ENCODE measurements at places on chromosomes 13 and 19.

DNA sequence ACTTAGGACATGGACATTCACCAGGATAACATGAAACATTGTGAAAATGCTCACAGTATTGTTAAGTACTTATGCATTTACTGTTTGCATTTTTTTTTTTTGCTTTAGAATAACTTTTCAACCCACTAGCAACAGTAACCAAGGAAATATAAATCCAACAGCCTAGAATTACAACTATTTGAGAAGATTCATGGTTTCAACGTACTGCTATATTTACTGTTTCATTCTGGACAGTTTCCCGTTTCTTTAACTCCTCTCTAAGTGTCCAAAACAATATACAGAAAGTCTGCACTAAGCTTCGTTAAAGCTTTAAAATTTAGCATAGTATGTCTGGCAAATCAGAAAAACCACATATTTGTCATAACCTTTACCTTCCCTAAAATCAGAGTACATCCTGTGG is 2.7 kb downstream of the SMAD9 start:
- DNase-seq, result no peak

- DNase-seq, result no peak
These were observed 20.8 kb downstream of the TNFSF14 start for GRCh38 chr19:6649185-6649584.

DNA sequence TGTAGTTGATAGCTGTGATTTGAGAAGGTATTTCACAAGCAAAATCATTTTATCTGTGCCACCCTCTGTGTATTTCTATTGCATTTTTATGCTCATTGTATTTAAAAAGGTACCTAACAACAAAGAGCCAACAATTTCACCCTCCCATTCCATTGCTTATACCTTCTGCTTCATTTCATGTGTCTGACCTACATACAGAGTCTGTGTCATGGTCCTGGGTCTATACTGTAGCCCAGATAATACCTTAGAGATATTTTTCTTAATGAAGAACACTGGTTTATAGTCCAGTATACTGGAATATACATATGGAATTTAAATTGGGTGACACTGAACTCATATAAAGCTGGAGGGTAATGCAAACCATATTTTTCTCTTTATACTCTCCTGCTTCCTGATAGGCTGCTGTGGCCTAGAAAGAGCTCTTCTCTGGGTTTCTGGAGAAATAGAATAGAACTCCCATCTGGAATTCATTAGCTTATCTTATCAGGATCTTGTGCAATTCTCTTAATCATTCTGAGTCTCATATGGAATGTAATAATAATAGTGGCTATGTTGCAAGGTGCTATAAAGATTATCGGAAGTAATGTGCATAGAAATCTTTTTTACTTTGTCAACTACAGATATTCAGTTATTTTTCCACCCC is 31.8 kb upstream of the SPART start:
- no peak for DNase-seq

DNA sequence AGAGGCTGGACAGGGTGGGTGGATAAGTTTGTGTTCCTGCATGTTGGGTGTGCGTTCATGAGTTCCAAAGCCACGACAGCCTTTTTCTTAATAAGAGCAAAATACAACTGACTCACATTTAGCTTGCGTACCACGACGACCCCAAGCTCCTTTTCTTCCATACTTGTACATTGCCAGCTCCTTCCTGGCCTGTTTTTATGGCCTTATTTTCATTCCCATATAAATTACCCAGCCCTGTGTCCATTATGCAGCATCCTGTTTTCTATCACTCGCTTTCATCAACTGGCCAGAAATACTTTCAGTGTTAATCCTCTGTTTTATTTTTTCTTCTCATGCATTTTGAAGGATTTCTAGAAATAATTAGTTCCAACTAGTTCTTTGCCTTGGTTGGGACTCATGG is 499.1 kb downstream of the FOXO1 start:
- DNase-seq, result no peak

DNA sequence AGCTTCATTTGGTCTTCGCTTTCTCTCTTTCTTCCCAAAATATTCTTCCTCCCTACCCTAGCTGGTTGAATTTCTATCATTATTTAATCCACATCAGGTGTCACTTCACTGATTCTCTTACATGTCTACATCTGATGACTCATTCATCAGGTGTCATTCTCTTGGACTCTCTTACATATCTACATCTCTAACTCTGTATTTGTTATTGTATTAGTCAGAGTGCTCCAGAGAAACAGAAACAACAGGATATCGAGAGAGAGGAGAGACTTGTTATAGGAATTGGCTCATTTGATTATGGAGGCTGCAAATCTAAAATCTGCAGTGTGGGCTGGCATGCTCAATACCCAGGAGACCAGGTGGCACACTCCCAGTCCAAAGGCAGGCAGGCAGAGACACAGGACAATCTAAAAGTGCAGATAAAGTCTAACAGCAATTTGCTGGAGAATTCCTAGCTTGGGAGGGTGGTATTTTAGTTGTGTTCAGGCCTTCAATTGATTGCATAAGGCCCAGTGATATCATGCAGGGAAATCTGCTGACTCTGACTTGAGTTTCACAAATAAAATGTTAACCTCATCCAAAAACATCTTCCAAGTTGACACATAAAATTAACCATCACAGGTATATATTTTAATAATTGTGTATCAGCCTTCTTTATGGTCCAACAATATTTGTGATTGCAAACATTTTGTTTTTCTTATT is 541.4 kb upstream of the SLITRK5 start:
- DNase-seq, result no peak

DNA sequence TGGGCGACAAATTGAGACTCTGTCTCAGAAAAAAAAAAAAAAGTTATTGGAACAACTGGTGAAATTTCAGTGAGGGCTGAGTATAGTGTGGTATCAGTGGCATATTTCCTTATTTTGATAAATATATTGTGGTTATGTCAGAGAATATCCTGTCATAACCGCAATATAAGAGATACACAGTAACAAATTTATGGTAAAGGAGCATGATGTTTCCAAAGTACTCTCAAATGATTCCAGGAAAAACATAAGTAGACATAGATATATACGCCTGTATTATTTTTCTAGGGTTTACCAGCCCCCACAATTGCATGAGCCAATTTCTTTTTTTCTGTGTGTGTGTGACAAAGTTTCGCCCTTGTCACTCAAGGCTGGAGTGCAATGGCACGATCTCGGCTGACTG is 5.7 kb upstream of the C5AR1 start:
- no peak for DNase-seq

GRCh38 chr13:20157151-20157796 is 3.6 kb downstream of the GJA3 start:
- DNase-seq, result no peak

GRCh38 chr19:12825254-12826131 is 8.9 kb downstream of the RTBDN start:
- no peak for DNase-seq

DNA sequence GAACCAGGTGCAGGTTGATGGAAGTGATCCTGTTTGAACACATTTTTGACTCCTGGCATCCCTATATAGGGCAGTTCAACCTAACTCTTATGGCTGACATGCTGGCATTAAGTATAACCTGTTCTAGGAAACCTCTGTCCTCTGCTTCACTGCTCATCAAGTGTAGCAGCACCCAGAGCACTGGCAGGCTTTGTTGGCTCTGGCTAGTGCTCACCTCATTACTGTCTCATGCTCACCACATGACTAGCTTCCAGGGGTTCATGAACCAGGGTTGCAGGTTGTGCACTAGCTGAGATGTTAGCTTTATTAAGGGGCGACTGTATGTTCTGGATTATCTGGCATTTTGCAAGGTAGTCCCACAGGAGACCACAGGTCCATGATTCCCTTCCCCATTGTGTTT is 63.6 kb downstream of the B3GLCT start:
- no peak for DNase-seq

DNA sequence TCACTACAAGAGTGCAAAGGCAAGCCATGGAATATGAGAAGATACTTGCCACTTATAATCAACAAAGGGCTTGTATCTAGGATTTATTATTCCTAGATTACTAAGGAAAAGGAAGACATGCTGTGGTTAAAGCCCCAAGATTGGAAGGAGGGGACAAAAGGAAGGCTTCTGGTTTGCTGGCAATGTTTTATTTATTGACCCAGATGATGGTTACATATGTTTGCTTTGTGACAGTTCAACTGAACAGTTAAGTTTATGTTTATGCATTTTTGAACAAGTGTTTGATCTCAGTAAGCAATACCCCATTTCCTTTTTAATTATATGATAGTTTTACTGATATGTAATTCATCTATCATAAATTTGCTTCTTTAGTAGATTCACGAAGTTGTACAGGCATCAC is 40.3 kb downstream of the CDADC1 start:
- DNase-seq, result no peak

DNA sequence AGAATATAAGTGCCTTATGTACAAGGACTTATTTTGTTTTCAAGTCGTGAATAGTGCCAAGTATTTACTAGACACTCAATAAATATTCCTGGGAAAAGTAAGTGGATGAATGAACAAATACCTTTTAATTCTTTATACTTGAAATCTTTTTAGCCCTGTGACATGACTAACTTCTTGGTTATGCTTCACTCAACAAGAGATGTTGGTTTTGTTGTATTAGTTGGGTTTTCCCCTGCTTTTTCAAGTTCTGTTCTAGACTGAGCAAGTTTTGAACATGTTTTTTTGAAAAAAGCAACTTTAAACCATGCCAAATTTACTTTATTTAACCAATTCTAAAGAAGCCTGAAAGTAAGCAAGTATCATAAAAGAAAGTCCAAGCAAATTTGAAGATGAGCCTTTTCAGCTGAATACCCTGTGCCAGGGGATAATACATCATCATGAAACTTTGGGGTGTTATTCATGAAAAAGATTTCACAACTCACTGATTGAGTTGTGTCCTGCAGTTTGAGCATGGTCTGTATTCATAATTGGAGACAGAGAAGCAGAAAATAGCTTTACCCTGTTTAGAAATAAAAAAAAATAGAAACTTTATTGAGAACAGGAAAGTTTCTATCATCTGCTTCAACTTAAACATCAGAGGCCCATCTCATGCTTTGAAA is 11.1 kb downstream of the LMO7 start:
- no peak for DNase-seq

DNA sequence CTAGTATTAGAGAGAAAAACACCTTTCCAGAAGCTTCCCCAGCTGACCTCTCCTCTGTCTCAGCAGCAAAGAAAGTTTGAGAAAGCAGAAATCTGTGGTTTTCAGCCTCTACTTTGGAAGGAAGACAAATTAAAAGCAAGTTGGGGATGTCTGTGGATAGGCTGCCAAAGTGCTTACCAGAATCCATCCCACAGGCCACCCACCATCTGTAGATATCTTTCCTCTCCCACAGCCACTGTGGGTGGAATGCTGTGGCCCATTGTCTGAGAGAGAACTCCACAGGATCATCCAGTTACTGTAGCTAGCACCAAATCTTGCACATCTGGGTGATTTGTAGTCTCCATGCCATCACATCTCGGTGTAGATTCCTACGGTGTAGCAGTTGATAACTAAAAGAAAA is 133.5 kb downstream of the DNAJC15 start:
- no peak for DNase-seq
